ENCODE measurements at places on chromosomes 2 and 18. TPM values are rescaled to one million over a fixed set of nuclear protein-coding genes. Genes with fewer than 3 reads are reported as not detected.

SKA1 gene
- 0.66 TPM for total RNA-seq

FAM110C gene
- not detected for total RNA-seq

TTN gene
- 52.7 TPM for total RNA-seq

DNA sequence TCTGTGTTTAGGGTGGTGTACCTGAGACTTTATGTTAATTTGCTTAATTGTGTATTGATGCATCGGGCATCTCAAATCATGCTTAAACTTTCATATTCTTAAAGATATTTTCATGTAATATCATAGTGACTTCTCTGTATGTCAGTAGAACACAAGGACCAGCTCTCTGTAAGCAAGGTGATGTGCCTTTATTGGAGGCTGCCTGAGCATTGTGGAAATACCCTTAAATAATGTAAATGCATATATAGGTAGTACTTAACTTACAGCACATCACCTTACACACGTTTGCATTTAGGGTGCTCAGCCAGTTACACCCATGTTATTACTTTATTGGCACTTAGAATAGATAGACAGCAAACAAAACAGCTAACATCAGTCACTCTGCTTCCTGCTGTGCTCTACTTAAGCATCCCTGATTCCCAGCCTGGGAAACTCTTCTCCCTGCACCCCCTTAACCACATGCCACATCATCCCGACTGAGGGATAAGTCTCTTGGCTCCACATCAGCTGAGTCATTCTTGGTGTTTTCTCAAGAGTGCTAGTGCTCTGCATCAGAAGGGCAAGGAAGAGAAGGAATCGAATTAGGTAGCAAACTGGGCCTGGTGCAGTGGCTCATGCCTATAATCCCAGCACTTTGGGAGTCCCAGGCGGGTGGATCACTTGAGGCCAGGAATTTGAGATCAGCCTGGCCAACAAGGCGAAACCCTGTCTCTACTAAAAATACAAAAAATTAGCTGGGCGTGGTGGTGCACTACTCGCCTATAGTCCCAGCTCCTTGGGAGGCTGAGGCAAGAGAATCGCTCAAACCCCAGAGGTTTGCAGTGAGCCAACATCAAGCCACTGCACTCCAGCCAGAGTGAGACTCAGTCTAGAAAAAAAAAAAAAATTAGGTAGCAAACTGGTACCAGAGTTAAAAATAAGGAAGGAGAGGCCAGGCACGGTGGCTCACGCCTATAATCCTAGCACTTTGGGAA is 108.7 kb downstream of the MAP3K20 start:
- H3K4me1 ChIP-seq = no peaks in the 10 kb centered on the region
- H3K36me3 ChIP-seq = no peaks in the 10 kb centered on the region
- no peak overlapping the region for H3K27ac ChIP-seq

DNA sequence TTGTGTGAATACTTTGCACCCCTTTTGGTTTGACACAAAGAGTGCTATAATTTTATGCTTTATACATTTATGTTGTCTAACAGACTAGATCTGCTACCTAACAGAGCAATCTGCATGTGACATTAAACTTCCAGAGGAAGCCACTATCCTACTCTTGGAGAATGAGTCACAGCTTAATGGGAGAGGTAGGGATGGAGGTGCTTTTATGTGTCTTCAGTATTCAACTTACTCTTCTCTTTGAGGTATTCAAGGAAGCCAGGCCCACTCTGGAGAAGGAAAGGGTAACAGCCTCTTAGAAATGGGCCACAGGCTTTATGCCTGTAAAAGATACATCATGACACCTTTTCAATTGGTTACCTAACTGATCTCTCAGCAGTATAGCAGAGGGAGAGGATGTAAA is 85.8 kb upstream of the NEUROD1 start:
- H3K36me3 ChIP-seq = no peaks in the 10 kb centered on the region
- H3K4me1 ChIP-seq = no peaks in the 10 kb centered on the region
- H3K27ac ChIP-seq = no peak overlapping the region
- DNase-seq = no peak

DNA sequence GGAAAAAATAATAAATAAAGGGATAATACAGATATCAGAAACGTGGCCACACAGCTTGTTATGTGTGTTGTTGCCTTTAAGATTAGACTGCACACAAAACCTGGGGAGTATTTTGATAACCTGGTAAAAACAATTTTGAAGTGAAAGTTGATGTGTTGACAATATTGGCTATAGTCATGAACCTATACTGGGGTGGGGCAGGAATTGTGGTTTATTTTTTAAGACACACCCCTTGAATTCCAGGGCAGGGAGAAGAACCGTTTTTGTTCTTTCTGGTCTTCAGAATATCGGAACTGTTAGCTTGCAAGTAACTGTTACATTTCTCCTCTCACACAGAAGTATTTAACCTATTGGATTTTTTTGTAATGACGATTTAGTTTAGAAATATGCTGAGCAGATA is 80.4 kb downstream of the LIMS1 start:
- DNase-seq = no peak
- H3K27ac ChIP-seq = no peak overlapping the region
- no peaks in the 10 kb centered on the region for H3K27me3 ChIP-seq
- no peak overlapping the region for H3K4me3 ChIP-seq

Data from B cell (primary cell).